ENCODE measurements at places on chromosomes 2 and 18. TPM values are rescaled to one million over a fixed set of nuclear protein-coding genes. Genes with fewer than 3 reads are reported as not detected.

The TDRD15 gene
- total RNA-seq = not detected

The HOXD11 gene
- total RNA-seq = 5.4 TPM

The ERICH2 gene
- total RNA-seq = not detected

The NEU2 gene
- total RNA-seq = not detected

The CRYGD gene
- not detected for total RNA-seq

Data from A549 treated with dexamethasone at 1 μM for 4 hours (cell line).